ENCODE measurements at places on chromosomes 6 and 20. TPM values are rescaled to one million over a fixed set of nuclear protein-coding genes. Genes with fewer than 3 reads are reported as not detected.

EFCAB8 gene
- 0.83 TPM for total RNA-seq

GRCh38 chr6:29959467-29959866 lies 17.1 kb downstream of the HLA-A start:
- no peak for DNase-seq

OVOL2 gene
- not detected for total RNA-seq

GMPR gene
- total RNA-seq, result 37.5 TPM

VWA7 gene
- not detected for total RNA-seq

- DNase-seq, result no peak
Observed at GRCh38 chr6:39614393-39614950, 110.7 kb downstream of the KIF6 start.

- DNase-seq, result no peak
Observed at GRCh38 chr6:33271117-33271467, 584 bp downstream of the VPS52 start.
